CD4-positive, alpha-beta T cell treated with Interleukin-2 at 100 ng/mL for 4 hours (primary cell): ENCODE measurements at places on chromosomes 5 and 9.
A peak's percentile ranks its signal among the peaks of the same experiment; 100 is the strongest.

- no peak for DNase-seq
Observed at GRCh38 chr9:4833781-4834560, 41.2 kb downstream of the RCL1 start.

- peak; percentile 47 for DNase-seq
Observed at GRCh38 chr9:107213561-107214028, 69.5 kb upstream of the RAD23B start.

DNA sequence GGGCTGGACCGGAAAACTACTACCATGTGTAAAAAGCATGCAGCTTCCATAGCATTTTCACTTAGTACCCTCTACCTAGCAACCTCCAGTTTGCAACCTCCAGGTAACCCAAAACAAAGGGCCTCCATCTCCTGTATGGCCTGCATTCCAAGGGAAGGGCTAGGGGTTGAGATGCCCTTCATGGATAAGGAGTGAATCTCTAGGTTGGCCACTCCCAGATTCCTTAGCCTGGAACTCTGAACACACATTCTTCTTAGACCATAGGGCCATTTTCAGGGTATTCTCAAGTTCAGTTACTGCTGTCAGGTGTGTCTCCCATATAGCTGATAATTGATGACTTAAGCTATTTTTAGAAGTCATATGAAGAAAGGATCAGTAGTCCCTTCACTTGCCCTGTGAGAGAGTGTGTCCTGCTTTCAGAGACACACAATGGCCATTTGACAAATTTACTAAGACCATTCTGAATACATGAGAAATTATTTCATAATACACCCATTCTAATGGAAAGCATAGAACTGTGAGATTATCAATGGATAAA lies 22.5 kb downstream of the HSPB3 start:
- no peak for DNase-seq

DNA sequence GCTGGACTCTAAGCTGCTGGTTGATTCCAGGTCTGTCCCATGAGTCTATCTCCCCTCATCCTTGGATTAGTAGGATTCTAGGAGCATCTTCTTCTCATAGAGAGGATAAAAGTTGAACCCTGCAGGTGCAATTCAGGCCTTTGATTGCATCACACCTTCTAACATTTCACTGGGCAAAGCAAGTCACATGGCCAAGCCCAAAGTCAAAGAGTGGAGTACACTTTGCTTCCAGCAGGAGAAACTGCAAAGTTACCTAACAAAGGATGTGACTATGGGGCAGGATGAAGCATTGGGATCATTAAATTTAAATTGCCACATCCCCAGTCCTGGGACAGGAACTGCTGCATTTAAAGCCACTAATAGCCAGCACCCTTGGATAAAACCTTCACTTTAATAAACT lies 51.0 kb upstream of the EGFLAM start:
- no peak for DNase-seq

DNA sequence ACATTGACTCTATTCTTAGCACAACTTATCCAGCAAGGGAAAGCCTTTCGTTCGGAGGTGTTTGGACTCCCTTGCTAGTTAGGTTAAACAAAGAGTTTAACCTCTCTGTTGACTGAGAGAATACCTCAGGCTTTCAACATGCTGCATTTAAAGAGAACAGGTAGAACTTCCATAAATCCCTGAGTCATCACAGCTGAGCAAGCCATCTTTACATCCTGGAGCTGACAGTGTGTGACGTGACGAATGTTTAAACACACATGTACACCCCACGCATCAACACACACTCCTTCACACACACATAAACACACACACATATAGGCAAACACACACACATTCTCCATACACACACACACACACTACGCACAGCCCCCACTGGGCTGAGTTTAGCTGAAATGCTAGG lies 152.8 kb downstream of the ADAMTS12 start:
- no peak for DNase-seq

DNA sequence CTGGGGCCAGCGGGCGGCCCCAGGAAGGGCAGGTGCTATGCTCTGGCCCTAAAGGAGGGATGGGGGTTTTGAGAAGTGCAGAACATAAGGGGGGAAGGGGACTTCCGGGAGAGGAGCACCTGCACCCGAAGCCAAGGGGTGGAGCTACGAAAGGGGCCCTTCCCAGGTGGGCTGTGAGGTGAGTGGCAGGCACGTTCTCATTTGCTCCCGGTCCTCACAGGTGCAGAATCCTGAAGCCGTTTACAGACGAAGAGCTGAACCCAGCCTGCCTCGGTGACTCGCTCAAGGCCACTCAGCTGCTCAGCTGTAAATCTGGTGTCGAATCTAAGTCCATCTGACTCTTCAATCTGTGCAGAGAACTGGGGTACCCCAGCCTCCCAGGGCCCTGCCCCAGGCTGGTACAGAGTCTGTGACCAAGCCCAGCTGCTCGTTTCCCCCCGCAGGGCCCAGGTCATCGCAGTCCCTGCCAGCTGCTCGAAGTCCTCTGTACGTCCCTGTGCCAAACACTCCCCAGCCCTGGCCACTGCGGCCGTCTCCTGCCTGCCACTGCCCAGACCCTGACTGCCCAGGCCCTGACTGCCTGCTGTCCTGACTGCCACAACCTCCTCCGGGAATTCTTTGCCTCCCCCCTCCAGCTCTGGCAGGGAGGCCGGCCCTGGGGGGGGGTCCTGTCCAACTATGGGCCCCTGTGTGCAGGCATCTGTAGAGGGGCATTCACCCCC lies 53.8 kb upstream of the RXRA start:
- DNase-seq, result no peak

GRCh38 chr5:39570403-39571027 lies 145.7 kb upstream of the DAB2 start:
- DNase-seq, result peak; percentile 31

DNA sequence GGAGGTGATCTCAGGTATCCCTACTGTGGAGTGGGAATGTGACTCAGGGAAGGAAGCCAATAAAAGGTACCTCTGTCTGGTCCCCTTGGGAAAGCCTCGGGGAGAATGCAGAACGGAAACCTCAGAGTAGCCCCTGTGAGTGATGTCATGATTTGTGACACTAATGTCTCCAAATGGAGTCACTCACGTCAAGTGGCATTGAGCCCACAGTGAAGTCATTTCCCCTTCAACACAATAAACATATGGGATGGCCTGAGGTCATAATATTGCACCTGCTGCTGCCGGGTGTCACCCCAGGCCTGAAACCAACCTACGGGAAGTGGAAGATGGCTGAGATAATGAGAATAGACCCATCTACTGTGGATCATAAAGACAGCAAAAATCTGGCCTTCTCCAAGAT lies 75.9 kb upstream of the GOLM1 start:
- no peak for DNase-seq

GRCh38 chr9:30075022-30075421 lies 2309.4 kb upstream of the ACO1 start:
- no peak for DNase-seq

DNA sequence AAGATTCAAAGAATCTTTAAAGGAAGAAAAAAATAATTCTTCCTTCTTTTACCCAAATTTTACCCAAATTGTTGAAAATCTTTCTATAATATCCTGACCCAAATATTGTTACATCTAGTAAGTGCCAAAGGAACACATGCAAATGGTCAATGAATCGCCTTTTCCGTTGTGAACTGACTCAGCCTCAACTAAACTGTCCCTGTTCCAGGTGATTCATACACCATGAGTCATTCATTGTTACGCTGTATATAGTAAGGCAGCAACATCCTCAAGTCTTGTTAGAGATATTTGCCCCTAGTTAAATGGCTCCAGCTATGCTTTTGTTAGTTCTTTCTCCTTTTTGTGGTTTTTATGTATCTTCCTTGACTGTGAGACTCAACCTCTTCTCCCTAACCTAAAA lies 9.7 kb downstream of the PTGER4 start:
- peak; percentile 80 for DNase-seq

- DNase-seq, result peak; percentile 18
Observed at GRCh38 chr5:131466171-131466766, 168.8 kb downstream of the RAPGEF6 start.

DNA sequence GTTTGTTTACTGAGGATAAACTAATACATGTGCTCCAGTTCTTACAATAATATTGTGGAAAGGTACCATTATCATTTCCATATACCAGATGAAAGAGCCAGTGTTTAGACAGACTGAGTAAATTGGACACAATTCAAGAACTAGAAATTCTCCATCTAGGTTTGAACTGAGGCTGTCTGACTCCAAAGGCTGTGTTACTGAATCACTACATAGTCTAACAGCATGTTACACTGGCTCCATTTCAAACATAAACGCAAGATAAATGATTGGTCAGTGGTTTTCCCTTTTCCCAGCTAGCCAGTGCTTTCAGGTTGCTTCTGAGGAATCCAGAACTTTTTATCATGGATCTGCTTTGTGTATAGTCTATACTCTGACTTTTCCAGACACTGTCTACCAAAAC lies 8.1 kb downstream of the SPDL1 start:
- no peak for DNase-seq

DNA sequence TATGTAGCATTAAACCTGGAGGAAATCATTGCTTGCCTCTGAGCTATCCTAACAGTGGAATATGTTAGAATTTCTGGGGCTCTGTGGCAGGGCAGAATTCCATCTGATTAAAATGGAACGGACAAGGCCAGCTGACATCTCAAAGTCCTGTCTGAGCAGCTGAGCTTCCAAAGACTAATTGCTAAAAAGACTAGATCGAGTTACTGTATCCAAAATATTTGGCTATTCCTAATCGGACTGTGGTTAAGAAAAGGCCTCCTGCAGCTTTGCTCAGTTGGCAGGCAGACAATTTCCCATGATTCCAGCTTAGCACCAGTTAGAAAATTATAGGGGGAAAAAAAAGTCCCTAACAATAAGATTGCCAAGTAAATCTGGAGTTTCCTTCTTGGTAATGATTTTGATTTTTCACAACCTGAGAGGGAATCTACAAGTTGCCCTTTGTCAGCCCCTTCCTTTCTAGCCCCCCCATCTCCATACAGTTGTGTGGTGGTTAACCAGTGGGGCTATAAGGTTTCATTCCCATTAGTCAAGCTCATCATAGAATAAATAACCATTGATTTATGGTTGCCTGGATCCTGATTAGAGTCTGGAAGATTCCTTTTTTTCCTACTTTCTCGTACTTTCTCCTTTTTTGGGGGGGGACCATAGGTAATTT lies 26.4 kb downstream of the PTGR1 start:
- DNase-seq, result no peak

DNA sequence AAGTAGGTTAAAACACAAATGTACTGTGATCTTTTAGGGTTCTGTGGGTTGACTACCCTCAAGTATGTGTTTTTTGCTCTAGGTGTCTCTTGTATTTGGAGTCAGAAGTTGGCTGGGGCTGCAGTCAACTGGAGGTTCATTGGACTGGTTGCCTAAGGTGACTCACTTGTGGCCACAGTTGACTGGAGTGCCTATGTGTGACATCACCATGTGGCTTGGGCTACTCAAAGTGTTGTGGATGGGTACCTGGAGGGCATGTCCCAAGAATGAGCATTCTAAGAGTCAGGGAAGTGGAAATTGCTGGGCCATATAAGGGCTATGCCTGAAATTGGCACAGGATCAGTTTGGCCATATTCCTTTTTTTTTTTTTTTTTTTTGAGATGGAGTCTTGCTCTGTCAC lies 27.4 kb downstream of the SNX30 start:
- peak; percentile 8 for DNase-seq
